ENCODE measurements at places on chromosomes 5 and 9. TPM values are rescaled to one million over a fixed set of nuclear protein-coding genes. Genes with fewer than 3 reads are reported as not detected.

DNA sequence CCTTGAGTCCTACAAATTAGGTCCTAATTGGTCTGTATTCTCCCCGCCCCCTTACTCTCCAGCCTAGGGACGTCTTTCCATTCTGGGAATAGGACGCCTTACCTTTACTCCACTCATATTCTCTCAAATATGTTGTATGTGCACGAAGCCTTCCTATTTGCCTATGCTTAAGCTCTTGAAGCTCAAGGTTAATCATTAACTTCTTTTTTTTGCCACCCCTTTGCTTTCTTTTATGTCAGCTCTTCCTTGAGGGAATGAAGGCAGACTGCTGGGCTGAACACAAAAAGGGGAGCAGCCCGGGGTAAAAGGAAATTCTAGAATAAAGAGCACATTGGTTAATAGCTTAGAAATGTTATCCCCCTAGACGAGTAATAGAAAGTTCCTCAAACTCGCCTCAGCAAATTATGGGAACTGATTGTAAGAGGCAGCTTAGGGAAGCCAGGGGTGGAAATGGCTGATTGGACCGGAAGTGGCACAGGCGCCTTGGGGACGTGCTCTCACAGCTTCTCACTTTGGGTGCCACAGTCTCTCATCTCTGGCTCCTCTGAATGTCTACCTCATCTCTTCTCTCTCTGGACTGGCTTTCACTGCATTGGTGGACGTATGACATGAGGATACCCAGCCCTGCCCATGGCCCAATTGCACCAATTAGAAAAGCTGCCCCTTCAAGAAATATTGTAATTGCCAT lies 122.3 kb upstream of the IL12B start:
- no peak for DNase-seq

- no peak for DNase-seq
Measured at GRCh38 chr9:132077881-132078698, 1.6 kb downstream of the MED27 start.

GRCh38 chr9:18149471-18150011 lies 324.4 kb upstream of the ADAMTSL1 start:
- DNase-seq, result no peak

- no peak for DNase-seq
Measured at GRCh38 chr5:10533226-10533625, 30.6 kb upstream of the ANKRD33B start.

GRCh38 chr5:132477784-132478365 lies 12.7 kb downstream of the IRF1 start:
- DNase-seq, result no peak

GRCh38 chr9:224582-225520 lies 10.2 kb downstream of the DOCK8 start:
- no peak for DNase-seq

DNA sequence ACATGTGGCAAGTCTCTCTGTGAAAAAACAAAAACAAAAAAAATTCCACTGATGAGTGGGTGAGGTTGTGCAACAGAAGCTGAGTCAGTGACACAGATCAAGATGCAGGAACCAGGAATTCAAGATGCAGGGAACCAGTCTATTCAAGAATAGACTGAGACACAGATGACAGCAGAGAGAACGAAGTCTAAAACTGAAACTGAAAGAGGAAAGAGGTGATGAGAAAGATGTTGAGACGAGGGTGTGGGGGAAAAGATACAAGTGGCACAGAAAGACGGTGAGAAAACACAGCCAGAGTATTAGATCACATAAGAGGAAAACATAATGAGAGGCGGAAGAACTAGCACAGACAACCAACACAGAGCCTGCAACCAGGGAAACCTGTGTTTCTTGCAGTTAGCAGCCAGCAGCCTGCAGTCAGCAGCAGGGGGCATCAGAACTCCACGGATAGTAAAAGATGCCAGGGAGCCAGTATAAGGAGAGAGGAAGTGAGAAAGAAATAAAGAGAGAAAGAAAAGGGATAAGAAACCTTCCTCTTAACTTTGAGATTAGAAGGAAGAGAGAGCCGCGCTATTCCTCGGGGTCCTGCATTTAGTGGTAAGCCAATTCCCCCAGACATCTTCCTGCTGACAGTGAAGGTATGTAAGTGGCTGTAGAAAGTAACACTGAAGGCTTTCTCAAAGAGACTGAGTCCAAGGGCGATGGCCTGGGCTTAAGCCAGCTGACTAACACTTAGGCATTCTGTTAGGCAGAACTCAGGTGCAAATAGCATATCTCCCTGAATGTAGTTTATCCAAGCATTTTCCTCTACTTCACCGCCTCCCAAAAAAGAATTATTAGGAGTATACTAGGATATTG lies 79.0 kb downstream of the TLR4 start:
- peak; percentile 63 for DNase-seq

GRCh38 chr5:11046160-11046559 lies 285.1 kb upstream of the DAP start:
- no peak for DNase-seq

DNA sequence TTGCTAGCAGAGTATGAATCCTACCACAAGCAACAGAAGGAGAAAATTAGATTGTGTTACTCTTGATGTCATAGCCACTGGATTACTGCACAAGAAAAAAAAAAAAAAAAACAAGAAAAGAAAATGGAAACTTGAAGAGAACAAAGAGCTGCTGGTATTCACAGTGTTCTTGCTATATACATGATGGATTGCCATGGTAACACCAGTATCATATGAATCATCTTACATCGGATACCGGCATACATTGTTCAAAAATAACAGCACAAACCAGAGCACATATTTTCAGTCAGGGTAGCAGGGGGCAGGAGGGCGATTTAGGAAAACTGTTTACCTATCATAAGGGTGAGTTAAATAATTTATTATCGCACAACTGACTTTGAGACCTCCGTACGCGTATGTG lies 472.9 kb downstream of the PDE4D start:
- DNase-seq, result no peak

DNA sequence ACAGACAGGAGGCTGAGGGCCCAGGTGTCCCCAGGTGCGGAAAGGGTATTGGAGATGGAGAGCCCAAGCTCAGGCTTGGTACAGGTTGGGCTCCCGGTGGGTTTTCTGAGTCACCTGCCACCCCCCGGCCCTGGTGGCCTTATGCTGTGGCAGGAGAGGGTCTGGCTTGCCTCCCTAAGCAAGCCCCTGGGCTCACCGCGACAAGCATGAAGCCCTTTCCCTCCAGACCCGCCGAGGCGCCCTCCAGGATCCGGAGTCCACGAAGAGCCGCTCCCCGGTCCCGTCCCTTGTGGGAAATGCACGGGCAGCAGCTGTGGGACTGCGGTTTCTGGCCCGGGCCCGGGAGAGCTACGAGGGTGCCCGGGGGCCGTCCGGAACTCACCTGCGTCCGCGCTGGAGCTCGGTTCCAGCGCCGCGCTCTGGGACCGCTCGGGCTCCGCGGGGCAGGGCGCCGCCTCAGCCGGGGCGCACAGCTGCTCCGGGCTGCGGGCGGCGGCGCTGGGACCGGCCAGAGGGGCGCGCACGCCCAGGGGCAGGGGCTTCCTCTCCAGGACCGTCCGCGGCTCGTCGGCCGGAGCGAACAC lies 757 bp downstream of the SAPCD2 start:
- peak; percentile 45 for DNase-seq

DNA sequence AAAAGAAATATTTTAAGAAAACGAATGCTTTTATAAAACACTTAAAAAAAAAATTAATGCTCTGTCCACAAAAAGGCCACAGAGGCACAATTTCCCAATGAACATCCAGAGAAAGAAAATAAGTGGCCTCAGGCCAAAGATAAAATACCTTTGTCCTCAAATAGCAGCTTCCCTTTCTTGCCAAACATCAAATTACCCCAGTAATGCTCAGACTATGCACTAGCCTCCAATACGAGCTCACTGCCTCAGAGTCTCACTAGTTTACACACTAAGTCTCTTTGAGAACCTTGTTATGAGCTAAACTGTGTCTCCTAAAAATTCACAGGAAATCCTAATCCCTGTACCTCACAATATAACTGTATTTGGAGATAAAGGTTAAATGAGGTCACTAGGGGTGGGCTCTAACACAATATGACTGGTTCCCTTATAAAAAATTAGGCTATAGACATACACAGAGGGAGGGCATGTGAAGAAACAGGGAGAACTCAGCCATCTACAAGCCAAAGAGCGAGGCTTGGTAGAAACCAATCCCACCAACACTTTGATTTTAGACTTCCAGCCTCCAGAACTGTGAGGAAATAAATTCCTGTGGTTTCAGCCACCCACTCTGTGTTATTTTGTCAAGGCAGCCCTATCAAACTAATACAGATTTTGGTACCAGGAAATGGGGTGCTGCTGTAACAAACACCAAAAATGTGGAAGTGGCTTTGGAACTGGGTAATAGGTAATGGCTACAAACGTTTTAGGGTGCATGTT lies 4.4 kb downstream of the MPDZ start:
- no peak for DNase-seq

- DNase-seq, result peak; percentile 33
Measured at GRCh38 chr9:134295101-134295745, 31.0 kb upstream of the RXRA start.

DNA sequence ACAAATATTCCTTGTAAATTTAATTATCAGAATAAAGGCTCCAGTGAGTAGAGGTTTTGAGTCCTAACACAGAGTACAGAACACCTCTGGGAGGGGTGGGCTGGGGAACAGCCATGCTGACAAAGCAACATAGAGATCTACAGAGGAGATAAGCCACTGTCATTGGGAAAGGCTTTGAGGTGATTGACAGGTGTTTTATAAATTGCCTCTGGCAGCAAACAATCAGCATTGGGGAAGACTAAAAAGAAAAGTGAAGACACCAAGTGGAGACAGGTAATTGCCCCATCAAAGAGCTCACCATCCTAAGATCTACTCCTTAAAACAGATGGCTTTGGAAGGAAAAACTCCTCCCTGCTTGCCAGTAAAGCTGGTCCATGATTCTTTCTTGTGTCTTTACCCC lies 189.7 kb upstream of the TLE4 start:
- DNase-seq, result no peak

DNA sequence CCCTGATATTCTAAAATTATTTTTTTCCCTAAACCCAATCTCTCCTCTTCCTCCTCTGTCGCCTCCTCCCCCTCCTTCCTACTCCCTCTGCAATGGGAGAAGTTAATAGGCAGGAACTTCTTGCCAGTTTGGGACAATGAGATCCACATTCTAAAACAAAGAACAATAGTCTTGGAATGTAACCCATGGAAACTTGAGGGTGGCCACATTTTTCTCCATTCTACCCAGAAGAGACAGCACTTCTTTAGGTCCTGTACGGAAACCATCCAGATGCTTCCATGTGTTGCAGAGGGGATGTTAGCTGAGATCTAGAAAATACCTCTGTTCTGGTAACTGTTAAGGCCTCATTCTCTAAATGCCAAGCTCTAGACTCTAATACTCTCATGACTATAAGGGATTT lies 10.0 kb downstream of the SPARC start:
- no peak for DNase-seq

DNA sequence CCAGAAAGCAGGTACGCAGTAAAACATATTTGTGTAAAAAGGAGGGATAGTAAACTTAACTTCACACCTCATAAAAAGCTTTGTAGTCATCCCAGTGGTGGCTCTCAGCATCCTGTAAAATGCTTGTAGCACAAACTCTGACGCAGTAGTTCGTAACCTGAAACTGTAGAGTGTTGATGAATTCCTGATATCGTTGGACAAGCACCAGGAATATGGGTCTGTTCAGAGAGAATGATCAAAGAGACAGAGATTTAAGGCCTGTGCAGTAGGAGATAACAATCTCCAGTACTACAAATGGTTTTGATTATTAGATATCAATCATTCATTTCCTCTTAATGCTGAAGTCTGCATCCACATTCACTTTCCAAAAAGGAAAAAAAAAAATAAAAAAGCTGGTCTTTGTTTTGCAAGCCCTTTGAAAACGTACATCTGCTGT lies 148.5 kb downstream of the KIAA0825 start:
- no peak for DNase-seq

DNA sequence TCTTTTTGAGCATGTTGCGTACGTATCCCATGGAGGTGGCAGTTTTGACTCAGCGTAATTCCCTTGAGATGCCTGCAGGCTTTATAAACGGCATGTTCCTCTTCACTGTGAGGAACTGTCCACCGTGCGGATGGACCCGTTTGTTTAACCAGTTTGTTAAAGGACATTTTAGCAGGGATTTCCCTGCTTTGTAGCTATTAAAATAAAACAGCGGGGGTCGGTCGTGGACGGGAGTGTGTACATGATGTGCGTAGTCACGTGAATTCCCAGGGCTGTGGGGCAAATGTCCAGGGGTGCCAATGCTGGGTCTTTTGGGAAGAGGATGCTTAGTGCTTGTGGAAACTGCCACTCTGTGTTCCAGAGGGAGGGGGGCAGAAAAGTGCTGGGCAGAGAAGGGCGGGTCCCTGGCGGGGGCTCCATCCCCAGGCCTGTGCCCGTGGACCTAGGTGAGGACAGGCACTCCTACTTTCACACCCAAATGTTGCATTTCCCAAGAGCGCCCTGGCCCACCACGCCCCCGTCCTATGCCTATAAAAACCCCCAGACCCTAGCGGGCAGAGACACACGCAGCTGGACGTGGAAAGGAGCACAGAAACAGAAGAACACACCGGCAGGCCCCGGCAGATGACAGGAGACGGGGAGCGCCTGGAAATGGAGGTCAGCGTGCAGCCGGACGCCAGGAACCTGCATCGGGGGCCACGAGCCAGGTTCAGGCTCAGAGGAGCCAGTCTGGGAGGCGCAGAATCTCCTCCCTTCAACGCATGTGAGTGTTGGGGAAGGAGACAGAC lies 4.0 kb upstream of the TERT start:
- peak; percentile 32 for DNase-seq

DNA sequence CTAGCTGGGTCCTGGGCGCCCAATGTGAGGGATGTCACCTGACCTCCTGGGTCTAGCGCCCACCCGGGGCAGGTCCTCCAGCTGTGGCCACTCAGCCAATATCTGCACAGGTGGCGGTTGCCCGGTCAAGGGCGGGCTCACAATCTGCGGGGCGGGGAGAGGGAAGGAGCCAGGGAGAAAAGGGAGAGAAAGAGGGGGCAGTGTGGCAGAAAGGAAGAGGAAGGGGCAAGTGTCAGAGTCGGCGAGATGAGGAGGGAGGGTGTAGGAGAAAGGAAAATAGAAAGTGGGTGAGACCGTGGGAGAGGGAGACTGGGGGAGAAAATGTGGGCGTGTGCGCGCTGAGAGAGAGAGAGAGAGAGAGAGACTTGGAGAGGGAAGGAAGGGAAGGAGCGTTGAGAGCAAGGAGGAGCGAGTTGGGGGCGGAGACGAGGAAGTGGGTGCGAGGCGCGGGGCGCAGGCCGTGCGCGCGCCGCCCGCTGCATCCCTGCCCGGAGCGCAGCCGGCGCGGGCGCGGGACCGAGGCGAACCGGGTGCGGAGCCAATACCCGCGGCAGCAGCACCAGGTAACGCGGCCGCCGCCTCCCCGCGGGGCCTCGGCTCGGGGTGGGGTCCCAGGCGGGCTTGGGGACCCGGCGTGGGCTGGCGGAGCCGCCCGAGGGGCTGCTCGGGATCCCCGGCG lies at the start of gene HRH2:
HRH2 (plus strand) TSS at position 479 of the 679 bp plus-strand sequence. CDS start 25,163 bp downstream, outside the sequence.
- peak; percentile 69 for DNase-seq

Gene IL13
- not detected for total RNA-seq

Gene PGM5
- total RNA-seq, result 26.3 TPM

Gene PTGER4
- total RNA-seq, result 29.1 TPM

Gene CDC20B
- total RNA-seq, result 0.24 TPM

Gene PCDHGB1
- 1.8 TPM for total RNA-seq
